ENCODE measurements at places on chromosomes 2 and 18.
A peak's percentile ranks its signal among the peaks of the same experiment; 100 is the strongest.

- DNase-seq: no peak
Measured at GRCh38 chr2:134736167-134736880, 17.5 kb upstream of the TMEM163 start.

DNA sequence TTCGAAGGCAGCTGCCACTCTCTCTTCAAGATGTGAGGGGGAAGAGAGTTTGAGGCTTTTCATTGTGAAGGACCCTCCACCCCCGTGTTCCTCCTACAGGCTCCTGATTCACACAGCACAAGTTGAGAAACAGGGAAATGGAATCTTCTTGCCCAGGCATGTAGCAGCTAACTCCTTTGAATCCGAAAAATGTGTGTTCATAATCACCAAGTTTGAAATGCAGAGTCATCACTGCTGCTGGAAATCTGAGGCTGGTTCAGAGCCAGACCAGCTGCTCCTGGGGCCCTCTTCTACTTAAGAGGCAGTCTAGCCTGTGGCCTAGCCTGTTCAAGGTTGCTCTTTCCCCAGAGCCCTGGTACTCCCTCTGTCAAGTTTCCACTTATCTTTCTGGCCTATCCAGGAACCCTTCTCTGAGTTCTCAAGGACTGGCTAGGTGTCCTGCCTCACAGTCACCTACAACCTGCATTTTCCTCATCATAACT, 166.4 kb downstream of the TMEM247 start:
- DNase-seq: no peak

DNA sequence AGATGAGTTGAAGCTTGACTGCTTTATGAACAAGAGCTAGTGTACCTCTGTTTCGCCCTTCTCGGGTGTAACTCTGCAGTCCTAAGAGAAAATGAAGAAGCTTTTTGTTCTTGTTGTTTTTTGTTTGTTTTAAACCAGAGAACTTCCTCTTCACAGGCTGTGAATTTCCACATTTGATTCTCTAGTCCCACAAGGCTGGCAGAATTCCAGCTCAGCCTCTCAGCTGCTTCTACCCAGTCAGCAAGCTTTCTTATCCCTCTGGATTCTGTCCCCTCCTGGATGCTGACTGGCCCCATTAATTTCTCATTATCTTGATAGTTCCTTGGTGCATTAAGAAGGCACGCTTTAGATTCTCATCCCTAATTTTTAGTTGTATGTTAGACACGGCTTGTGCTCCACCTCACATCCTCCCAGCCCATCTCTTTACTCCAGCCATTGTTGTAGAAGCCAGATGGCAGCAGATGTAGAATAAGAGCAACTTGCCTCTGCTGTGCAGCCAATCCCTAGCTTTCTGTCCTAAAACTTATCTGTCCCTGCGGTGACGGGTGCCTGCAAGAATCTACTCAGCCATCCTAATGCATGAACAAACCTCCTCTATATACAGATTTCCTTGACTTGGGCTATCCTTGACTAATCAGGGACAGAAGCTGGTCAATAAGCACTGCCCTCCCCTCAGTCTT, 12.3 kb upstream of the RESP18 start:
- no peak for DNase-seq

- DNase-seq: no peak
Measured at GRCh38 chr2:180705122-180705521, 275.3 kb upstream of the UBE2E3 start.

DNA sequence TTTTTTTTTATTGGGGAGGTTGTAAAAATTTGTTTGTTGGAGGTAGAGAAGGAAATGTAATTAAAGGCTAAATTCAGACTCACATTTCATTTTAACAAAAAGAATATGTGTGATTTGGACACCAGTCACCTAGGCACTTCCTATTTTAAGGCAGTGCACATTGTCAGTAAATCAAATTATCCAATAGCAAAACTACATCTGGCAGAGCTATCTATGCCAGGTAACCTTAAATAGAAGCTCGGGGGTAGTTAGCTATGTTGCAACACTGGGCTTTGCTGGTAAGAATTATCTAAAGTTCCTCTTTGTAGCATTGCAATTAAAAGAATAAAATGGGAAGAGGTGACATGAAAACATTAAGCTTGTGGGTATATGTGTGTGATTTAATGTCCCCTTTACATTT, 1064.4 kb upstream of the ZEB2 start:
- DNase-seq: no peak

GRCh38 chr2:147989809-147990403, 30.6 kb downstream of the ORC4 start:
- DNase-seq: peak; percentile 58

DNA sequence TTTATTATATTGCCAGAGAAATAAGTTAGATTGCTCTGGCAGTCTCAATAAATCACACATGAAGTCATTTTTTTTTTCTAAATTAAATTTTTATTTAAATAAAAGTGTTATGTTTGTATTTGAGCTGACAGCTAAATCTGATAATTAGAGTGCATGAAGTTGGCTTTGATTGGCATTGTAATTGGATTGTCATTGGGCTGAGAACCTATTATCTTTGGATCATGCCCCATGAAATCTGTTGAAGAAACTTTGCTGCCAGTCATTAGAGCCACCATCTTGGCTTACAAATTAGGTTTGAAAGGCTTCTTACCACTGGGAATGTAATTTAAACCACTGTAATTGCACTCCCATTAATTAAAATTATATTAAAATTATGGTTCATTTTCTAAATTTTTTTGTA, 507.9 kb upstream of the FANCL start:
- no peak for DNase-seq

DNA sequence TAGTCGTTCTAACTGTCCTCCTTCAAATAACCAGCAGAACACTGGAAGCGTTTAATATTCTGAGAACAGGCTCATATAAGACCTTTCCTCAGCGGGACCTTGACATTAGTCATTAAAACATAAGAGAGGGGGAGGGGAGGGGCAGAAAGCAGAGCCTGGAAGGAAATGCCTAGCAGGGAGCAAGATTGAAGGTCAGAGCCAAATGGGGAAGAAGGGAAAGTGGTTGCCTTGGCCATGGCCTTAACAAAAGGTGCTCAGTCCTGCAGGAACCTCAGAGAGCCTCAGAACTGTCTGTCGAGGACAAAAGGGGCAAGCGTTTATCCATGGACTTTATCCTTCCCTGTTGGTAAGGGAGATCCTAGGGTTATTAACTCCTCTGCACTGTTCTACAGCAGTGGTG, 856 bp upstream of the PLA2R1 start:
- DNase-seq: no peak

GRCh38 chr2:30963184-30963583, 155.9 kb upstream of the CAPN13 start:
- no peak for DNase-seq

GRCh38 chr2:235467588-235467987, 26.3 kb upstream of the AGAP1 start:
- no peak for DNase-seq

DNA sequence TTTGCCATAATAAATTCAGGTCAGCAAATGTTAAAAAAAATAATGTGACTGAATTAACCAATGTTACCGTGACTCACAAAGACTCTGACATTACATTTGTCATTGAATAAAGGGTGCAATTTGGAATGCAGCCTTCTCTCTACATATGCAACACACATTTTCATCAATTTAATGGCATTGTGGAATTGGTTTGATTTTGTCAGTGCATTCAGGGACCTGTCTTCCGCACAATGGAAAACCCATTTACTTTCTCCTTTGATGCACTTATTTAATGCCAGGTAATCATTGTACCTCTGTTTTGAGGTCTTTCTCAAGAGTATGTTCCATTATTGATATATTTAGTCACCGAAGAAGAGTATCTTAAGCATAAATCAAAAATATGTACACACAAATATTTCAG, 1099.3 kb downstream of the SOCS6 start:
- DNase-seq: no peak

DNA sequence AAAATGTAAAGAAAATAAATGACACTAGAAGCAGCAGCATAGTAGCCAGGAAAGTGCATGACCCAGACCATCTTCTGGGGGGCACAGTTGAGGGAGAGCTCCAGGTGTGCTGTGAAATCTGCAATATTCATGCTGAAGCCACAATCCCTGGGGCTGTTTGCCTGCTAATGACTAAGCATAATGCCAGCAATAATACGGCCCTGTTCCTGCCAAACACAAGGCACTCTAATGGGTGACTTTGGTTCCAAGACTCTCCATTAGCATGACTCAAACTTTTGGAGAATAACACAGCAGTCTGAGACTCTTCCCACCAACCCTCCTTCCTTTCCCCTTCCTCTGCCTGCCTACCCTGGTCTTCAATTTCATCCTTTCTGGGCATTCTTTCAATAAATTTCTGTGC, 77.9 kb upstream of the DOCK10 start:
- no peak for DNase-seq

GRCh38 chr2:160920791-160921303, 239.4 kb upstream of the TANK start:
- DNase-seq: no peak

- no peak for DNase-seq
Measured at GRCh38 chr2:241555711-241556110, 2.8 kb upstream of the BOK start.

DNA sequence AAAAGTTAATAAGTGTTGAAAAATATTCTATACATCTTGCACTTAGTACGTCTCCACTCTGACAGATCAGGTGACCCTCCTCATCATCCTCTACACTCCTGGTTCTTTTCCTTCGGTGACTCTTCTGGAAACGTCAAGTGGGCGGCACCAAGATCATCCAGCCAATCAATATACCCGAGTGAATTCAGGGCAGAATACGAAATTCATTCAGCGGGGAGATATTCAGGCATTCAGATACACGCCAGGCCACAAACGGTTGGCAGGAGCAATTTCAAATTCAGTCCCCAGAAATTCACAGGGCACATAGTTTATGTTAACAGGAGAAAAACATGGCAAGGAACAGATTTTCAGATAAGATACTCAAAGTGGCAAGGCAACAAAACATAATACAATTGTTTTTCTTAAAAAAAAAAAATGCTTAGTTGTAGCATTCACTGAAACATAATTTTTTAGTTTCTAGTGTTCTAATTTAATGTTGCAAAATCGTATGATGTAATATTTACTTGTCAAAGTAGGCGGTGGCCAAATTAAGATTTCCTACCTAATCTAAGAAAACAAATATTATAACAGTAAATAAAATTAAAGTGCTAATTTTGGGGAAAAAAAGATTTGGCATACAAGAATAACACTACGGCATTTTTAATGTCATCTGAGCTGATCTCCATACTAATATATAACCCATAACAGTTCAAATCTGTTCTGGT, 4.2 kb downstream of the CLK1 start:
- DNase-seq: no peak

GRCh38 chr2:239594019-239594771, 193.4 kb upstream of the HDAC4 start:
- no peak for DNase-seq

DNA sequence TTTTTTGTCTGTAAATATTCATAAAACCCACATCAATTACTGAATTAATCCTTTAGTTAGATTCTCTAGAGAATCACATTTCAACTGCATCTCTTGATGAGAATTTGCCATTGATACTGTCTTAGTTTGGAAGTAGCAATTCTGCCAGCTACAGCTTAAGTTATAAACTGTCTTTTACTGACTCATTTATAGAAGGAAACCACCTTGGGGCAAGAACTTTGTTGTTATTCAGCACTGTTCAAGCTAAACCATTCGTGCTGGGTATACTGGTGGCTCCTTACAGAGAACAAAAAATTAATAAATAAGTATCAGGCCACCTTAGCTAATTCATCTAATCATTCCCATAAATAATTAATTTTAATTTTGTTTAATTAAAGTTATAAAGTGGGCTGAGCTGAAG, 1082.6 kb upstream of the CELF4 start:
- DNase-seq: no peak

GRCh38 chr2:101357376-101357775, 29.9 kb downstream of the CREG2 start:
- DNase-seq: no peak

DNA sequence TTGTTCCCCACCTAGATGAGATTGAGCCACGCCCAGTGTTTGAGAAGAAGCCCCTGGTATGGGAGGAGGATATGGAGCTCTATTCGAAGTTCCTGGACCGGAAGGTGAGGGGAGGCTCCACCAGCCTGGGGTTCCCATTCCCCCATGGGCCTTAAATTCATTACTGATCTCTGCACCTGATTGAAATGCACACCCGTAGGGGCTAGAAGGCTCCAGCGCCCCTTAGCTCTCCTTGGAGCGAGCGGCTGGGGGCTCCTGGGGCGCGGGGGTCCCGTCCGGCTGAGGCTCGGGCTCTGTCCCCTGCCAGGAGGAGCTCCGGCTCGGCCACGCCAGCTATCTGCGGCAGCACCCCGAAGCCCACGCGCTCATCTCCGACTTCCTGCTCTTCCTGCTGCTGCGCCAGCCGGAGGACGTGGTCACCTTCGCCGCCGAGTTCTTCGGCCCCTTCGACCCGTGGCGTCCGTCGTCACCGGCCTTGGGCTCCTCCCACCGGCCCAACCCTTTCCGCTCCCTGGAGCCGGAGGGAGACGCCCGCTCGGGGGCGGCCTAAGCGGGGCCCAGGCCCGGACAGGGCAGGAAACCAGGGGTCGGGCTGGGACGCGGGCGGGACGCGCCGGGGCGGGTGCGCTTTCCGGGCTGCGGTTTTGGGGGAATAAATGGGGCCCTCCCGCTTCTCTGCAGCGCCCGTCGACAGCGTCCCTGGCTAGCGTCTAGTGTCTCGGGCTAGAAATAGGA, 10.9 kb downstream of the CATIP start:
- peak; percentile 74 for DNase-seq

DNA sequence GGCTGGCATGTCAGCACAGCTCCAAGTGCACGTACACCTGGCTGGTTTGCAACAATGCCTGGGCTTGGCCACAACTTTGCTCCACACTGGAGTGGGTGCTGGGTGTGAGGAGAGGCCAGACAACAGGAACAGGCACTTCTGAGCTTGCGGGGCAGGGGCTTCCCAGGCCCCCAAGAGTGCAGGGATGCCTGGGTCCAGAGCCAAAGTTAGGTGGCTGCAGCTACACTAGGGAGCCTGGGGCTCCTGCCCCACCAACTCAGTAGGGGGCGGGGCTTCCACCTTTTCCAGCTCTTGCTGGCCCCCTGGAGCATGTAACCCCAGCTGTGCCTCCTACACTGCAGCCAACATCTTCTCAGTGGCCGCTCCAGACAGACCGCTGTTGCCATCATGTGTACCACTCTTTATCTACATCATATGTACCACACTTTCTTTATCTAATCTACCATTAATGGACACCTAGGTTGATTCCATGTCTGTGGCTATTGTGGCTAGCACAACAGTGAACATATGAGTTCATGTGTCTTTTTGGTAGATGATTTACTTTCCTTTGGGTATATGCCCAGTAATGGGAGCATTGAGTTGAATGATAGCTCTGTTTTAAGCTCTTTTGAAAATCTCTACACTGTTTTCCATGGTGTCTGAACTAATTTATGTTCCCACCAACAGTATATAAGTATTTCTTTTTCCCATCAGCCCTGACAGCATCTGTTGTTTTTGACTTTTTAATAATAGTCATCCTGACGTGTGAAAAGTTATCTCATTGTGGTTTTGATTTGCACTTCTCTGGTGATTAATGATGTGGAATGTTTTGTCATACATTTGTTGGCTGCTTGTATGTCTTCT, 87.9 kb downstream of the ZNF804A start:
- no peak for DNase-seq

All from CD4-positive, alpha-beta memory T cell (primary cell).